Cerebellar cortex (tissue), 1 donor: ENCODE measurements at places on chromosomes 12 and 14.
A peak's percentile ranks its signal among the peaks of the same experiment; 100 is the strongest.

- DNase-seq = no peak
These were observed 41.2 kb upstream of the PTCSC3 start for GRCh38 chr14:36217732-36218131.

- DNase-seq = peak; percentile 27
These were observed 1.5 kb downstream of the PRDM4 start for GRCh38 chr12:107759410-107759809.

- no peak for DNase-seq
These were observed 57.9 kb downstream of the MARK3 start for GRCh38 chr14:103443111-103443510.

GRCh38 chr14:34983786-34984185, 994 bp downstream of the SRP54 start:
- DNase-seq = no peak

DNA sequence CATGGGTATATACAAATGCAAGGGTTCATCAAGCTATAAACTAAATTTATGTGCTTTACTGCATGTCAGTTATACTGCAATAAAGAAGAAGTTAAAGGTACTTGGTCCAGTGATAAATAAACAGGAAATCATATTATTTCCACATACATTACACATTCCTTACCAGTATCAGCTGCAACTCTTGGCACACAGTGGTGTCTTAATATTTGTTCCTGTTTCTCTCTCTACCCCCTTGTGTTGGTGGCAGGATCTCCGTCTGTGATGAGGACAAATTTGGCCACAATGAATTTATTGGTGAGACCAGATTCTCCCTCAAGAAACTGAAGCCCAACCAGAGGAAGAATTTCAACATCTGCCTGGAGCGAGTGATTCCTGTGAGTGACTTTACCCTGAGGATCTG, 19.2 kb upstream of the OAS1 start:
- DNase-seq = no peak
